ENCODE measurements at places on chromosomes 13 and 19. TPM values are rescaled to one million over a fixed set of nuclear protein-coding genes. Genes with fewer than 3 reads are reported as not detected.

DNA sequence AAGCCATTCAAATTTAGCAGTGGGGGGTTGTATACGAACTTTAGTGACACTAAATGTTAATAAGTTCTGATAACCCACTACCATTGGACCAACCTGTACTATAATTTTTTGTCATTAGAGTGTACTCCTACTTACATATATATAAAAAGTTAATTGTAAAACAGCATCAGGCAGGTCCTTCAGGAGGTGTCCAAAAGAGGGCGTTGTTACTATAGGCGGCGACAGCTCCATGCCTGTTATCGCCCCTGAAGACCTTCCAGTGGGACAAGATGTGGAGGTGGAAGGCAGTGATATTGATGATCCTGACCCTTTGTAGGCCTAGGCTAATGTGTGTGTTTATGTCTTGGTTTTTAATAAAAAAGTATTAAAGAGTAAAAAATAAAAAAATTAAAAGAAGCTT, 27.5 kb downstream of the SPRYD7 start:
- DNase-seq = no peak

FXYD7 gene
- not detected for total RNA-seq

C19orf73 gene
- 3.1 TPM for total RNA-seq

SPIB gene
- total RNA-seq = not detected

- DNase-seq = peak; percentile 60
These were observed 3.9 kb upstream of the ZNF135 start for GRCh38 chr19:58054901-58055874.

- peak; percentile 50 for DNase-seq
These were observed 15.2 kb downstream of the COL4A2 start for GRCh38 chr13:110322126-110322827.

DNA sequence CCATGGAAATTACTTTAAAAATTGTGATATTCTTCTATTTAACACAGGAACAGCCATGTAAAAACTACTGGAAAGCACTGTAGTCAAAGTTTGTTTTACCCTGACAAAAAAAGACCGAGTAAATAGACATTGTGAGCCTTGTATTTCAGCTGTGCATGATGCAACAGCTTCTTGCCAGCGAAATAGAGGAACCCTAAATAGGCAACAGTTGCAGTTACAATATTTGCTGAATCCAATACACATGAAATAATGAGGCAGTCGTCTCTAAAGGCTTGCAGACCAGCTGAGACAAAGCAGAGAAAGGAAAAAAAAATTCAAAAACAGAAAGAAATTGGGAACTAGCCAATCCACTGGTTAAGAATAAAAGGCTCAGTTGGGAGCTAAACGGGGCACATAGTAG, 1001.1 kb downstream of the OLFM4 start:
- DNase-seq = no peak

LRG1 gene
- total RNA-seq = not detected

DNA sequence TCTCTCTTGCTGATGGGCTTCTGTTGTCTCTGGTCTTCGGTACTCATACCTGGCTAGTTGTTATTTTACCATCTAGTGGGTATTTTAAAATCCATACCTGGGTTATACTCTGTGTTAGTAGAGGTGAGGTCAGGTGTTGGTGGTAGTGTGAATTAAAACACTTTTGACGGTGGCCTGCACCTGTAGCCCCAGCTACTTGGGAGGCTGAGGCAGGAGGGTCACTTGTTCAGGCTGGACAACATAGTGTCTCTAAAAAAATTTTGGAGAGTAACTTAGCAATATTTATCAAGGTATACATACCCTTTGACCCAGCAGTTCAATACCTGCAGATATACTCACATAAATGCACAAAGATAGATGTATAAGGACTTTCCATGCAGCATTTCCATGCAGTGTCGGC, 55.4 kb downstream of the GSX1 start:
- no peak for DNase-seq

DNA sequence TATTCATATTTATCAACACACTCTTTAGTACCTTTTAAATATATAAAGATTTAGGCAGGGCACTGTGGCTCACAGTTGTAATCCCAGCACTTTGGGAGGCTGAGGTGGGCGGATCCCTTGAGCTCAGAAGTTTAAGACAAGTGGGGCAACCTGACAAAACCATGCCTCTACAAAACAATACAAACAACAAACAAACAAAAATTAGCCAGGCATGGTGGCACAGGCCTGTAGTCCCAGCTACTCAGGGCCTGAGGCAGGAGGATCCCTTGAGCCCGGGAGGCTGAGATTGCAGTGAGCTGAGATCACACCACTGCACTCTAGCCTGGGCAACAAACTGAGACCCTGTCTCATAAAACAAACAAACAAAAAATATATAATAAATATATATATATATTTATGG, 1748.3 kb upstream of the PCDH20 start:
- DNase-seq = no peak

ZNF69 gene
- total RNA-seq = 4.2 TPM

GRCh38 chr13:64767054-64767453, 2463.1 kb downstream of the PCDH9 start:
- no peak for DNase-seq

SULT2A1 gene
- total RNA-seq = not detected

GRCh38 chr19:44648631-44649251, 5.0 kb downstream of the PVR start:
- peak; percentile 63 for DNase-seq

Measured in right atrium auricular region (tissue), 2 donors.